GM04504 (cell line): ENCODE measurements at places on chromosomes 5 and 9.
A peak's percentile ranks its signal among the peaks of the same experiment; 100 is the strongest.

- DNase-seq = no peak
Measured at GRCh38 chr5:66666778-66667177, 70.6 kb downstream of the MAST4 start.

DNA sequence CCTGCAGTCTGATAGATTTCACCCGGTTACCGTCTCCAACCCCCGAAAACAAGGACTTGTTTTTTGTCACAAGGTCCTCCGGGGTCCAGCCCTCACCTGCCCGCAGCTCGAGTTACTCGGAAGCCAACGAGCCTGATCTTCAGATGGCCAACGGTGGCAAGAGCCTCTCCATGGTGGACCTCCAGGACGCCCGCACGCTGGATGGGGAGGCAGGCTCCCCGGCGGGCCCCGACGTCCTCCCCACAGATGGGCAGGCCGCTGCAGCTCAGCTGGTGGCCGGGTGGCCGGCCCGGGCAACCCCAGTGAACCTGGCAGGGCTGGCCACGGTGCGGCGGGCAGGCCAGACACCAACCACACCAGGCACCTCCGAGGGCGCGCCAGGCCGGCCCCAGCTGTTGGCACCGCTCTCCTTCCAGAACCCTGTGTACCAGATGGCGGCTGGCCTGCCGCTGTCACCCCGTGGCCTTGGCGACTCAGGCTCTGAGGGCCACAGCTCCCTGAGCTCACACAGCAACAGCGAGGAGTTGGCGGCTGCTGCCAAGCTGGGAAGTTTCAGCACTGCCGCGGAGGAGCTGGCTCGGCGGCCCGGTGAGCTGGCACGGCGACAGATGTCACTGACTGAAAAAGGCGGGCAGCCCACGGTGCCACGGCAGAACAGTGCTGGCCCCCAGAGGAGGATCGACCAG lies 121.3 kb downstream of the DAB2IP start:
- DNase-seq = no peak

GRCh38 chr9:108400297-108400696 lies 455.5 kb downstream of the ACTL7B start:
- no peak for DNase-seq

GRCh38 chr9:818958-819357 lies 22.5 kb upstream of the DMRT1 start:
- DNase-seq = peak; percentile 1

- DNase-seq = no peak
Measured at GRCh38 chr5:91500758-91501157, 117.6 kb upstream of the ARRDC3 start.

DNA sequence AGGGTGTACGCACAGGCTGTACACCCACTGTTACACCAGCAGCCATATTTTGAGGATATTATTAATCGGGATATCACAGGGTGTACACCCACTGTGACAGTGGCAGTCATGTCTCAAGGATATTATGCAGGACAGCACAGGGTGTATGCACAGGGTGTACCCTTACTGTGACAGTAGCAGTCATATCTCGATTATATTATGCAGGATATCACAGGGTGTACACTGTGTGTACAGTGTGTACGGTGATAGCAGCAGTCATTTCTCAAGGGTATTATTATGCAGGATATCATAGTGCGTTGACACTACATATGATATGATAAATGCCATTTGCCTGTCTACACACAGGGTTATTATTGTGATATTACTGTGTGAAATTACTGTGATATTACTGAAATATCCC lies 80.5 kb upstream of the SLC25A48 start:
- no peak for DNase-seq

- DNase-seq = no peak
Measured at GRCh38 chr9:131181091-131181681, 55.8 kb downstream of the NUP214 start.

DNA sequence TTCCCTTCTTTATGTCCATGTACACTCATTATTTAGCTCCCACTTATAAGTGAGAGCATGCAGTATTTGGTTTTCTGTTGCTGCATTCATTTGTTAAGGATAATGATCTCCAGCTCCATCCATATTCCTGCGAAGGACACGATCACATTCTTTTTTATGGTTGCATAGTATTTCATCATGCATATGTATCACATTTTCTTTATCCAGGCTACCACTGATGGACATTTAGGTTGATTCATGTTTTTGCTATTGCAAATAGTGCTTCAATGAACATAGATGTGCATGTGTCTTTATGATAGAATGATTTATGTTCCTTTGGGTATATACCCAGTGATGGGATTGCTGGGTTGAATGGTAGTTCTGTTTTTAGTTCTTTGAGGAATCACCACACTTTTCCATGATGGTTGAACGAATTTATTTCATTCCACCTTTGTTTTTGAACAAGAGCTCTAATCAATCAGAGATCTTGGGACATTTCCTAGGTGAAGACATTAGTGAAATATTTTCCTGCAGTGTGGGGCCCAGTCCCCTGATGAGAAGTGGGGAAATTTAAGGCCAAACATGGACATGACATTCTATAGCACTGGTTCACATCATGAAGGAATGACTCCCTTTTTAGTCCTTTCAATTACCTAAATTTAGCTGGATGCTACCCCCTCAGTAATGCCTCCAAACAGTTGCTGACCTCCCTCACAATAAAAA lies 7.1 kb upstream of the TEX48 start:
- DNase-seq = no peak

GRCh38 chr9:111992523-111992922 lies 95.9 kb downstream of the UGCG start:
- no peak for DNase-seq

- no peak for DNase-seq
Measured at GRCh38 chr9:125360601-125361000, 99.0 kb downstream of the GAPVD1 start.

GRCh38 chr5:175436359-175436758 lies 7.6 kb downstream of the DRD1 start:
- DNase-seq = no peak

DNA sequence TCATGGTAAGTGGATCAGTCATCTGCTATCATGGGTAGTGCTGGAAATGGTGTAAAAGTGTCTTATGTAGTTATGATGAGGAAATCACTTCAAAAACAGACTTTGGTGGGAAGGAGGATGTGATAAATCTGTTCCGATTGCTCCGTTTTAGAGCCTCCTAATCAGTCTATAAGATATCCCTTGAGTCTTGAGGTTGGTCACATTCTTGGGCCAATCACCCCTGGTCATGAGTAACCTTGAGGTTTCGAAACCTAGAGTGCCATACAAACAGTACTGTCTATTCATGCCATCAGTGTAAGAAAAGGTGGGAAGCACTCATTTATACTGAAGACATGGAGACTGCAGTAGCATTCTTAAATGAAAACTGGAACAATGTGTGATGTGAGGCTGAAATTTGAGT lies 45.8 kb downstream of the LRRTM2 start:
- no peak for DNase-seq

- DNase-seq = no peak
Measured at GRCh38 chr9:87812375-87813118, 70.1 kb upstream of the SPATA31E1 start.
